ENCODE measurements at places on chromosomes 11 and 22. TPM values are rescaled to one million over a fixed set of nuclear protein-coding genes. Genes with fewer than 3 reads are reported as not detected.

The CARNS1 gene
- 4.7 TPM for polyA plus RNA-seq

The OR9Q2 gene
- polyA plus RNA-seq = not detected

The RAB36 gene
- 2.2 TPM for polyA plus RNA-seq

The OR52W1 gene
- 0.10 TPM for polyA plus RNA-seq

The MAPK8IP2 gene
- polyA plus RNA-seq = 5.4 TPM

The MRGPRE gene
- polyA plus RNA-seq = not detected

All from large intestine (tissue), 12 donors.